Right kidney (tissue), 9 donors: ENCODE measurements at places on chromosomes 2 and 18.

DNA sequence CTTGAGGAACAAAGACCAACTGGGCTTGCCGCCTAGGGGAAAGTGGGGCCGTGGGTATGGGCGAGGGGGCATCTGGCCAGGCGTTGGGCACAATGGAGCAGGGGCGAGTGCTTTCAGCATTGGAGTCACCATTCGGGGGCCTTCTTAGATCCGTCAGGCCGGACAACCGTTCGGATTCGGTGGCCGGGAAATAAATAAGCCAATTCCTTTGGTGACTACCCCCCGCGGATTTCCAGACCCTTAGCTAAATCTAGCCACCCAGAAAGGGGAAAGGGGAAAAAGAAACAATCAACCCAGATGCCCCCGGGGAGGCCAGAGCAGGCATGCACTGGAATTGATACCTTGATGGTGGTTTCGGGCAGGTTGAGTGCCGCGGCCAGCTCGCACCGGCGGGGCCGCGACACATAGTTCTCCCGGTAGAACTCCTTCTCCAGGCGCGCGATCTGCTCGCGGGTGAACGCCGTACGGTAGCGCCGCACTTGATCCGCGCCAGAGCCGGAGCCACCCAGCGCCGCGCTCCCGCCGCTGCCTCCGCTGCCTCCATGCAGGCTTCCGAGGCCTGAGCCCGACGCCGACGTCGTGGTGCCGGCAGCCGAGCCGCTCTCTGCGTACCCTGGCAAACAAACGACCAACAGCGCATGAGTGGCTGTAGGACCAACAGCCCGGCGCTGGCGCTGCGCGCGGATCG lies 1.8 kb downstream of the EVX2 start:
- peak; percentile 92 for DNase-seq

- no peak for DNase-seq
These were observed 44.4 kb upstream of the TWSG1 start for GRCh38 chr18:9290156-9290555.

- no peak for DNase-seq
These were observed 595.4 kb downstream of the NYAP2 start for GRCh38 chr2:225994748-225995405.

DNA sequence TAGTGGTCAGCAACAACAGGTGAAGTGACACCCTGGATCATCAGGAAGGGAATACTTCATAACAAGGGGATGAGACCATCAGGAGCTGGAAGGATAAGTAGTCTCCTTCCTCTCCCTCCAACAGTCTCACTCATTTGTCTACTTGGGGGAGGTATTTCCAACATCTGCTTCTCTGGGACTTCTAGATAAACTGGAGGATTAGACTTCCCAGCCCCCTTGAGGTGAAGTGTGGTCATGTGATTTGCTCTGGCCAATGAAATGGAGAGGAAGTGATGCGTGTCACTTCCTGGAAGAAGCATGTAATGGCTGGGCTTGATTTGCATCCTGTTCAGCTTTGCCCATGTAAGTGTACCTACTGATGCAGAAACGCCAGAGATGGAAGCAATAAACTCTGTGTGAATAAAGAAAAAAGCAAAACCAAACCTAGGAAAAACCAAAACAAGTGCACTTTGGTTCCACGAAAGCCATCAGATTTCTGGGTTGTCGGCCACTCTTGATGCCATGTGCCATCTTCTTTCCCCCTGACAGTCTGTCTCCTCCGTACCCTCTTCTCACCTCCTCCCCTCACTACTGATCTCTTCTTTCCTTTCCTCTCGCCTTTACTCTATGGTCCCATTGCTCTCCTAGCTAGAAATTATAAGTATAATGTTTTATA lies 76.1 kb upstream of the DNMT3A start:
- no peak for DNase-seq

DNA sequence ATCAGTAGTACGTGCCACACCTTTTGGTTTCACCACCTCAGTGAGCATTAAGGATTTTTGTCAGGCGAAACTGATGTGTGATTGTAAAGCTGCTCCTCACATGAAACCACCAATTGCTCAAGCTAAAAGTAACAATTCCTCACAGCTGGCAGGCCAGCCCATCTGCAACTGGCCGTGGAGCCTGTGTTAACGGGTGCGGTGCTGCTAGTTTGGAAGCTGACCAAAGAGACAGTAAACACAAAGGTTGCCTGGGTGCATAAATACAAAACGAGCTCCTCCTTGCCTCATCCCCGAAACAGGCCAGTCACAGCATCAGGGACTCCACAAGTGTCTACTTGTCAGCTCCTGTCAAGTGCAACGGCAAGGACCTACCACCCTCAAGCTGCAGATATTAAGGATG lies 32.0 kb downstream of the LGALSL start:
- no peak for DNase-seq

DNA sequence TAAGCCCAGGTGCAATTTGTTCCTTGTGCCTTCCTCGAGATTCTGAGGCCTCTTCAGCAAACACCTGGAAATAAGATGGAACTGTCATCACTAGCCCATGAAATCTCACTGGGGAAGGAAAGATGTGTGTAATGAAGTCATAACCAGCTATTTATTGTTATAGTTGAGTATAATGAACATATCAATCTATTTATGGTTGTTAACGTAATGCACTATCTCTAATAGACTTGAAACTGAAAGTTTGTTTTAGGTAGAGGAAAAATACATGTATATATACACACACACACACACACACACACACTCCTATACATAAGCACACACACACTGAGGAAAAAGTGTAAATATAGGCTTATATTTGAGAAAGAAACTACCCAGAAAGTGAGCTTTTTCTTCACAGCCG lies 62.8 kb downstream of the UGGT1 start:
- no peak for DNase-seq

GRCh38 chr2:122639711-122640110 lies 884.3 kb downstream of the TSN start:
- DNase-seq, result no peak

DNA sequence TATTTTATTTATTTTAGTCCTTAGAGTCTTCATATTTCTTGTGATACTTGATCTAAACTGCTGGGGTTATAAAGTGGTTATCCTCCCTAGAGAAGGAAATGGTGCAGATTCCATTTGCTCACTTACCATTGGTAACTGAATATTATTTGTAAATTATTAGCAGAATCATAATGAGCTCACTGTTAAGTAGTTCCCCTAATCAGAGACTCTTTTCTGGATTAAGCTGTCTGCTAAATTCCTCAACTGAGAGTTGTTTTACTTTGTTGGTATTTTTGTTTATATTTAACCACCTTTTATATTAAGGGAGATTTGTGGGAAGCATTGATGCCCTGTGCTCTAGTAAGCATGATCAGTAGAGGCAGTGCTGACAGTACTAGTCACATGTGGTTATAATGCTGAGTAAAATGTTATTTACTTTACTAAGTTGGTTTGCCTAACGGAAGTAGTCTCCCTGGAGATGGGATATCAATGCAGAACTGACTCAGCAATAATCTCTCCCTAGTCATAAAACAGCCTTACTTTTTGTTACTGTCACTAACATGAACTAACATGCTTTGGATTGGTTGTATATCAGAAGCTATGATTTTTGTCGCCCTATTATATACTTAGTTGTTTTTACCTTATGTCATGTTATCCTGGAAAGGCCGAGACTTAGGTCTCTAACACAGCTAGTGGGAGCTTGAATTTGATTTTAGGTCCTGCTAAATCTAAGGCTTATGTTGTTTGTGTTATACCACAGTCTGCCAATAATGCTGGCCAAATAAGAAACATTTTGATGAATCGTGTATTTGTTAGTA lies 166.7 kb downstream of the MCFD2 start:
- DNase-seq, result no peak

DNA sequence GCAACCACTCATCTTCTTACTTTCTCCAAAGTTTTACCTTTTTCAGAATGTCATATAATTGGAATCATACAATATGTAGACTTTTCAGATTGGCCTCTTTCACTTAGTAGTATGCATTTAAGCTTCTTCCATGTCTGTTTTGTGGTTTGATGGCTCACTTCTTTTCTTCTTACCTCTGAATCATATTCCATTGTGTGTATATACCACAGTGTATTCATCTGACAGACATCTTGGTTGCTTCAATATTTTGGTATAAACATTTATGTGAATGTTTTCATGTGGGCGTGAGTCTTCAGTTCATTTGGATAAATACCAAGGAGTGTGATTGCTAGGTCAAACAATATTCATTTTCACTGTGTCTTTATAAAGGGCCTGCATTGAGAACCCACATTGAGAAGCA lies 136.1 kb upstream of the NOSTRIN start:
- DNase-seq, result no peak

DNA sequence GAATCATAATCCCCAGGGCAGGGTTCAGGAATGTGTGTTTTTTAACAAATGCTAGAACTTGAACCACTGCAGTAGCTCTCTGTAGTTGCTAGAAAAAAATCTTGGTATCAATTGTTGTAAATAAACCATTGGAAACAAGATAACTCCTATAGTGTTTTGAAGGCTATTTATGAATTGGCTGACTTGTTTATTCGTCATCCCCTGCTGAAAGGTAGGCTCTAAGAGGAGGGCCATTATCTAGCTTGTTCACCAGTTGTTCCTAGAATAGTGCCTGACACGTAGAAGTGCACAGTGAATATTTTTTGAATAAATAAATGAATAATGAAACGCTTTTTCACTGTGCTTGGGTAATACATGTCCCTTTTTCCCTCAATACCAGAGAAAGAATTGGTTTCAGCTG lies 211.4 kb downstream of the BABAM2 start:
- DNase-seq, result no peak

GRCh38 chr18:78867131-78867530 lies 112.5 kb upstream of the SALL3 start:
- DNase-seq, result no peak

DNA sequence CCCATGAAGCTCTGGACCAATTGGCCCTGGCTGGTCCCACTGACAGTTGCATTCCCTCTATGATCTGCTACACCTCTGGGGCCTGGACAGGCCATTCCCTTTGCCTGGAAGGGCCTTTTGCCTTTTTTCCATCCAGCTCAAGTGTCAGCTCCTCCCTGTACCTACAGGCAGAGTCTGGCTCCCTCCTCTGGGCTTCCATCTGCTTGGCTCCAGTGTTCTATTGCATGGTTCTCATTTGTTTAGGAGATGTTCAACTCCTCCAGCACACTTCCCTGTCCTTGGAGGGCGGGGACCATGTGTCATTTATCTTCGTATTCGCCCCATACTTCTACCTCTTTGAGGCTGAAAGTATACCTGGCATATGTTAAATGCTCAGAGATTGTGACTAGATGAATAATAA lies 61.1 kb downstream of the PRKCE start:
- no peak for DNase-seq

DNA sequence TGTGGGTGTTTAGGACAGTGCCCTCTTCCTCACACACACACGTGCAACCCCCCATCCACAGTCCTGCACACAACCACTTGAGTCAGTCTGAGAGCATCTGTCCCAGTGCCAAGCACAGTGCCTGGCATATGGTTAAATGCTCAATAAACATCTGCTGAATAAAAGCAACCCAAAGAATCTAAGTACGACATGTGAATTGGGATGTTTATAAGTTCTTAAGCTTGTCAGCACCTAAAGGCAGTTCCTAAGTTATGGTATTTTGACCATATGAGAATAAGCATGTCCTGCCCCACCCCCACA lies 37.8 kb downstream of the CAPN13 start:
- DNase-seq, result no peak

GRCh38 chr18:22349966-22350365 lies 67.7 kb downstream of the CTAGE1 start:
- no peak for DNase-seq

DNA sequence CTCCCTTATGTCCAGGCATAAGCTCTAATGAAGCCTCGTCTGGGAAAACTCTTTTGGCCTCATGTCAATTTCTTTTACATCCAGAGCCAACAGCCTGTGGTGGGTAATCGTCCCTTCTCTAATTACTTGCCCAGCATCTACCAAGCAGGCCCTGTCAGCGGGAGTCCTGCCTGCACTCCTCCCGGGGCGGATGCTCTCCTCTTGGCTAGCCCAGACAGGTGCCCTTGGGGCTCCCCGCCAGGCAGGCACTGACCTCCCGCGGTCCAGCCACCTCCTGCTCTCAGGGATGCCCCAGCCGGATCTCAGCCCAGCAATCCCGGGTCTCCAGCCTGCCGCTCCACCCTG lies 74.2 kb downstream of the NCAPH start:
- peak; percentile 36 for DNase-seq

DNA sequence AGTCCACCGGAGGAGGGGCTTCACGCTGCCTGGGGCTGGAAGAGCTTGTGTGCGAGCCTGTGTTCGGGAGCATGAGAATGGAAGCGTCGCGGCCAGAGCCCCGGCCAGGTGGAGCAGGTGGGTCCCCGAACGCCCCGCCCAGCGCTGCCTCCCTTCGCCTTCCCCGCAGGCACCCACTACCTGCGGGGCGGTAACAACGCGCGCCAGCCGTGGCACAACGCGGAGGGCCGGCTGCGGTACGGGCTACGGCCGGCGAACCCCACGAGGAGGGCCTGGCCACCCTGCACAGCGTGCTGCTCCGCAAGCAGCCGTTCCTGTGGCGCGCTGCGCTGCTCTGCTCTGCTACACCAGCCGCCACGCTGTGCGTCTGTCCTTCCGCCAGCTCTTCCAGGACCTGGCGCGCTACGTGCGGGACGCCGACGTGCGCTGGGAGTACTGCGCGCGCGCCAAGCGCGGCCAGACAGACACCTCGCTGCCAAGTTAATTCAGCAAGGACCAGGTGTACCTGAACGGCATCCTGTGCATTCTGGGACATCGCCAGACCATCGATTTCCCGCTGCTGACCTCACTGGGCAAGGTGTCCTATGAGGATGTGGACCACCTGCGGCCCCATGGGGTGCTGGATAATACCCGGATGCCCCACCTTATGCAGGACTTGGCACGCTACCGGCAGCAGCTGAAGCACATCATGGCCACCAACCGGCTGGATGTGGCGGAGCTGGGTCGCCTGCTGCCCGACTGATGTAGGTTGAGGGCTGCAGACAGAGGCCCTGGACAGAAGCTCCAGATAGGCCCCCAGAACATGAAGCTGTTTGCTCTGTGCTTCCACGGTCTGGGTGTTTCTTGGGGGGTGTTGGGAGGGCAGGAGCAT lies 200.6 kb downstream of the NAPG start:
- DNase-seq, result peak; percentile 51

- DNase-seq, result no peak
These were observed 324.5 kb upstream of the THUMPD2 start for GRCh38 chr2:40103590-40103989.

DNA sequence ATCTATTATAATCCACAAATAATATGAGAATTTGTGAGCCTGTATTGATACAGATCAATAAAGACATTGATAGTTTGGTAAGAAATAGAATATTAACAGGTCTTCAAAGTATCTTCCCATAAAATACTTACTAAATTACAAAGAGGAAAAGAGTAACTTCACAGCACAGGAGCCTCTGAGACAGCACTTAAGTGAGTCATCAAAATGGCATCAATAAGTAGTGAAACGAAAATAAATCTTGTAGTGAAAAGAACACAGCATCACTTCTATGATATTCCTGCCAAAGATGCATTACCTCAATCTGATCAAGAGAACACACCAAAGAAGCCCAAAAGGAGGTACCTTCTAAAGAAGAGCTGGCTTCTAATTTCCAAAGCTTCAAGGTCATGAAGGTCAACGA lies 116.4 kb downstream of the CBLN2 start:
- DNase-seq, result no peak

DNA sequence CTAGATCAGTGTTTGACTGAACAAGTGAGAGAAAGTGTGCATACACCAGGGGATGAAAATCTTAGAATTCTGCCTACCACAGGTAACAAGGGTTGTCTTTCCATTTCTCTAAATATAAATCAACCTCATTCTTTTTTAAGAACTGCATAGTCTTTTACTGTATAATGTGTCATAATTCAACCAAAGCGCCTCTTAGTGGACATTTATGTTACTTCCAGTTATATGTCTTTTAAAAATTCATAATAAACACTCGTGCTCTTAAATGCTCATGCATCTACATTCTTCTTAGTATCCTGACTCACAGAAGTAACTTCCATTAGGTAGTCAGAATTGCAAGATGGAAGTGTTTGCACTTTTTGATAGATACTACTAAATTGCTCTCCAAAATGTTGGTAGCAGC lies 76.2 kb downstream of the CHRNA1 start:
- DNase-seq, result no peak
